ENCODE measurements at places on chromosomes 2 and 18. TPM values are rescaled to one million over a fixed set of nuclear protein-coding genes. Genes with fewer than 3 reads are reported as not detected.

GRCh38 chr2:149059822-149060221, 21.3 kb downstream of the LYPD6B start:
- no peak overlapping the region for H3K27ac ChIP-seq
- DNase-seq = no peak
- no peaks in the 10 kb centered on the region for H3K4me1 ChIP-seq
- H3K27me3 ChIP-seq = no peaks in the 10 kb centered on the region
- no peaks in the 10 kb centered on the region for H3K36me3 ChIP-seq

DNA sequence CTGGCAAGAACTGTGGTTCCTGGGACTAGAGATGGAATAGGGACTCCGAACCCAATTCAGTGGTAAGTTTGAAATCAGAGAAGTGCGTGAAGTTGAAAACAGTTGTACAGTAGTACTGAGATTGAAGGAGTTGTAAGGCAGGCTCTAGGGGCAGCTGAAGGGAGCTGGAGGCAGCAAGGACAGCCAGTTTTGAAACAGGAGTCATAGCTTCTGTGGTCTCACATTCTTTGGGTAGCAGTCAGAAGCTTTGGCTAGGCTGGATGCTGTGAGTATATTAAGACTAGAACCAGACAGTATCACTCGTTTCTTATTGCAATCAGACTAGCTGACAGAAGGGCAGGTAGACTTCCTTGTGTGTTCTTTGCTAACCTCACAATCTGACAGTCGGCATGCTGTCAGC, 64.5 kb upstream of the ADAM23 start:
- H3K27me3 ChIP-seq = no peaks in the 10 kb centered on the region
- peak overlapping the region; percentile 92 for H3K27ac ChIP-seq
- peak; percentile 71 for DNase-seq
- H3K4me1 ChIP-seq = peaks cover 22% of the 10 kb centered on the region

DNA sequence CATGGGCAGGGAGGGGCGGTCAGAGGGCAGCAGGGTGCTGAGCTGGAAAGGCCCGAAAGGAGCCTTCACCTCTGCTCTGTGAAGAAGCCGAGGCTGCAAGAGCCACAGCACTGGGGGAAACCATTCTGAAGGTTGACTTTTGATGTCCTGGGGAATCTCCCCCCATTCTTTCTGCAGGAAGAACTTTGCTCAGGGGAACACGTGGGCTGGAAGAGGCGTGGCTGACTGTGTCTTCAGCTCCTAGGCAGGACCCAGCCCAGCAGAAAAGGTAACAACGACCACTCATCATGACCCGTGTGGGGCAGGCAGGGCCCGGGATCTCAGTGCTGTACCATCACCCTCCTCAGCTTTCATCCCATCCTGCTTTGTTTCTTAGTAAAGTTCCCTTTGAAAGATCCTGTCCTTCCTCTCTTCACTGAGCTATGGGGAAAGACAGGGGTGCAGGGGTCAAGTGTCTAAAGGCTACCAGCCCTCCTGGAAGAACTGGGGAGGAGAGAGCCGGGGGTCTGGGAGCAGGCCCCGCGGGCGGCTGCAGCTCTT, 312.7 kb downstream of the CELF4 start:
- H3K4me3 ChIP-seq = no peak overlapping the region
- H3K36me3 ChIP-seq = no peaks in the 10 kb centered on the region
- no peak overlapping the region for H3K27ac ChIP-seq

- H3K36me3 ChIP-seq = peaks cover 3% of the 10 kb centered on the region
- DNase-seq = no peak
- peaks cover 3% of the 10 kb centered on the region for H3K4me1 ChIP-seq
- H3K27ac ChIP-seq = no peak overlapping the region
- no peak overlapping the region for H3K4me3 ChIP-seq
Observed at GRCh38 chr2:68214381-68214780, 38.0 kb downstream of the PPP3R1 start.

DNA sequence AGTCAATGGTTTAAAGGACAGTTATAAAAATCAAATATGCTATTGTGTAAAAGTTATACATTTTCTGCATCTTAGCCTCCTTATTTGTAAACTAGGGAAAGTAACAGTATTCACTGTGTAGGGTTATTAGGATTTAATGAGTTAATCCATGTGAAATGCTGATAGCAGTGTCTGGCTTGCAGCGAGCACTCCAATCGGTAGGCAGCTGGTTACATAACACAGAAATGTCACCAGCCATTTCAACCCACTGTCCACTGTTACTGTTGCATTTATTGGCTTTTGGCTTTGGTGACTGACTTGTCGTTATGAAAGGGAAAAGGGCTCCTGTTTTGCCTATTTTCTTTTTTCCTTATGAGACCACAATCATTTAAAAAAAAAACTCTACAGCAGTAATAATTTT, 38.9 kb downstream of the ID2 start:
- H3K36me3 ChIP-seq = no peaks in the 10 kb centered on the region
- DNase-seq = no peak
- H3K27ac ChIP-seq = no peak overlapping the region
- H3K27me3 ChIP-seq = no peaks in the 10 kb centered on the region
- no peak overlapping the region for H3K4me3 ChIP-seq

Gene UGT1A5
- not detected for total RNA-seq

GRCh38 chr2:105385731-105386540, 12.9 kb downstream of the FHL2 start:
- peaks cover 11% of the 10 kb centered on the region for H3K4me1 ChIP-seq
- DNase-seq = no peak
- no peak overlapping the region for H3K27ac ChIP-seq
- H3K27me3 ChIP-seq = no peaks in the 10 kb centered on the region
- H3K4me3 ChIP-seq = no peak overlapping the region

DNA sequence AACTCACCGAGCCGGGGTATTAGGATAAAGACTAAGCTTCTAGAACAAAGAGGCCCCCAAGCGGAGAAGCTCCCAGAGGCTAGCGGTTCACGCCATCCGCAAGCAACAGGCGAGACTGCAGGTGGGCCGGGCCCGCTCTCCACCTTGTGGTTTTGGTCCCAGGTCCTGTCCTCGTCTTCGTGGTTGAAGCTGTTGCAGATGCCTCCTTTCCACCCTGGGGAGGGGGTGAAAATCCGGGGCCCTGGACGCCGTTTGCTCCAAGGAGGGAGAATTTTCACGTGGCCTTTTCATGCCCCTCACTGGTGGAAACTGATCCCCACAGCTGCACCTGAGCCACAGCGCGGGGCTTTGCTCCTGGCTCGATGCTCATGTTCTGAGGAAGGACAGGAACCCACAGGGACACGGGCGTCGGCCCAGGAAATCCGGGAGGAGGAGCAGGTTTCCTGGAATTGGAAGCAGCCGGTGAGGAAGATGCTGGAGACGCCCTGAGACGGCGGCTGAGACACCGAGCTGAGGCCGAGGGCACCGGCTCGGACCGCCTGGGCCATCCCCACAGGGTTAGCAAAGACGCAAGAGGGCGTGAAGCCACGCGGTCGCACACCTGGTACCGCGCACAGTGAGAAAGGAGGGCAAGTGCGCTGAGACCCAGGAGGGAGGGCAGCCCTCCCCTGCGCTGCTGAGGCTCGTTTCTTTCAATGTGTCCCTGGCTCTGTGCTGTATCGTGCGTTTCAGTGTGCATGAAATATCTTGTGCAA, 54.7 kb upstream of the SALL3 start:
- no peaks in the 10 kb centered on the region for H3K4me1 ChIP-seq
- no peak for DNase-seq
- no peak overlapping the region for H3K27ac ChIP-seq
- H3K36me3 ChIP-seq = no peaks in the 10 kb centered on the region
- no peak overlapping the region for H3K4me3 ChIP-seq

GRCh38 chr2:100299548-100299947, 22.8 kb downstream of the LONRF2 start:
- DNase-seq = no peak
- no peaks in the 10 kb centered on the region for H3K4me1 ChIP-seq
- no peak overlapping the region for H3K27ac ChIP-seq
- no peaks in the 10 kb centered on the region for H3K27me3 ChIP-seq

Gene EHD3
- 3.5 TPM for total RNA-seq

- H3K27ac ChIP-seq = no peak overlapping the region
- H3K36me3 ChIP-seq = no peaks in the 10 kb centered on the region
- peak; percentile 2 for DNase-seq
- peaks cover 46% of the 10 kb centered on the region for H3K27me3 ChIP-seq
- H3K4me1 ChIP-seq = peaks cover 10% of the 10 kb centered on the region
- no peak overlapping the region for H3K4me3 ChIP-seq
Observed at GRCh38 chr2:45342-46130, 769 bp downstream of the FAM110C start.

Gene FTCDNL1
- 2.6 TPM for total RNA-seq

DNA sequence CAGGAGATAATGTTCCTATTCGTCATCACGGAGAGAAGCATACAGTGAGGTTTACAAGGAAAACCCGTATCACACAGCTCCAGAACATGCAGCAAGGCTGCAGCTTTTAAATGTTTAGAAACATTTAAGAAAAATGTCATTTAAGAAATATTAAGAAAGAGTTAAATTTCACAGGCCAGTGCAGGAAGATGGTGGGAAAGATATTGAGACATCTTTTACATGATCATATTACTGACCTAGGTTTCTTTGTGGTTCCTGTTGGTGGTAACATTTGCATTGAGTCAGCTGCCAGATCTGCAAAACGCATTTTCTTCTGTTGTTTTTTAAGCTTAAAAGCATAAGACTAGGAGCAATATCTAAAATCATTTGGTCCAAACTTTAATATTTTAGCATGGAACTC, 44.9 kb downstream of the CPO start:
- H3K4me1 ChIP-seq = peaks cover 6% of the 10 kb centered on the region
- no peak overlapping the region for H3K4me3 ChIP-seq
- no peaks in the 10 kb centered on the region for H3K36me3 ChIP-seq
- no peak overlapping the region for H3K27ac ChIP-seq

Gene CSRNP3
- total RNA-seq = 15.6 TPM

GRCh38 chr2:75058427-75058826, 100.0 kb downstream of the POLE4 start:
- no peaks in the 10 kb centered on the region for H3K36me3 ChIP-seq
- H3K4me1 ChIP-seq = peaks cover 5% of the 10 kb centered on the region
- H3K4me3 ChIP-seq = no peak overlapping the region
- H3K27me3 ChIP-seq = no peaks in the 10 kb centered on the region

GRCh38 chr2:65024149-65024829, 31.9 kb upstream of the CEP68 start:
- no peak overlapping the region for H3K4me3 ChIP-seq
- no peak overlapping the region for H3K27ac ChIP-seq
- DNase-seq = no peak
- H3K36me3 ChIP-seq = peaks cover 31% of the 10 kb centered on the region
- no peaks in the 10 kb centered on the region for H3K4me1 ChIP-seq

GRCh38 chr2:108922141-108922915, 66.7 kb downstream of the EDAR start:
- H3K36me3 ChIP-seq = no peaks in the 10 kb centered on the region
- no peak for DNase-seq
- peaks cover 6% of the 10 kb centered on the region for H3K27me3 ChIP-seq
- no peak overlapping the region for H3K27ac ChIP-seq
- H3K4me3 ChIP-seq = no peak overlapping the region
